ENCODE measurements at places on chromosomes 3 and 15.
A peak's percentile ranks its signal among the peaks of the same experiment; 100 is the strongest.

GRCh38 chr3:8954938-8955763 lies 8.1 kb downstream of the RAD18 start:
- no peak for DNase-seq

- no peak for DNase-seq
Measured at GRCh38 chr15:63851431-63851830, 17.7 kb upstream of the HERC1 start.

- no peak for DNase-seq
Measured at GRCh38 chr3:66442254-66443117, 58.3 kb downstream of the LRIG1 start.

DNA sequence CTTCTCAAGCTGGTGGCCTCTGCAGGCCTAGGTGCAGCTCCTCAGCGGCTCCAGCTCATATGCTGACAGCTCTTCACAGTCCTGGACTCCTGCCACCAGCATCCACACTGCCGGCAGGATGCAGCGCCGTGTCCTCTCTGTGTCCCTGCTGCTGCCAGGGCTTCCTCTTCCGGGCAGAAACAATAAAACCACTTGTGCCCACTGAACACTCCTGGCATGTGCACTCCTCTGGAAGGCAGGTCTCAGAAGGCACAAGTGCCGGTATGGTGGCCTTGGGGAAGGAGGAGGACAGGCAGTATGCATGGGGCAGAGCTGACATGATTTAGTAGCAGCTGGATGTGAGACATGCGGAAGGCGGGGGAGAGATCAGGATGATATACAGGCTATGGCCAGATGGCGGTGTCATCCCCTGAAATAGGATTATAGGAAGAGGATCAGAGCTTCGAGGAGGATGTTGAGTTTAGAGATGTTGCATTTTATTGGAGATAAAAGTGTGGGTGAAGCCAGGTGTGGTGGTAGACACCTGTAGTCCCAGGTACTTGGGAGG lies 7.5 kb upstream of the MAN2A2 start:
- no peak for DNase-seq

DNA sequence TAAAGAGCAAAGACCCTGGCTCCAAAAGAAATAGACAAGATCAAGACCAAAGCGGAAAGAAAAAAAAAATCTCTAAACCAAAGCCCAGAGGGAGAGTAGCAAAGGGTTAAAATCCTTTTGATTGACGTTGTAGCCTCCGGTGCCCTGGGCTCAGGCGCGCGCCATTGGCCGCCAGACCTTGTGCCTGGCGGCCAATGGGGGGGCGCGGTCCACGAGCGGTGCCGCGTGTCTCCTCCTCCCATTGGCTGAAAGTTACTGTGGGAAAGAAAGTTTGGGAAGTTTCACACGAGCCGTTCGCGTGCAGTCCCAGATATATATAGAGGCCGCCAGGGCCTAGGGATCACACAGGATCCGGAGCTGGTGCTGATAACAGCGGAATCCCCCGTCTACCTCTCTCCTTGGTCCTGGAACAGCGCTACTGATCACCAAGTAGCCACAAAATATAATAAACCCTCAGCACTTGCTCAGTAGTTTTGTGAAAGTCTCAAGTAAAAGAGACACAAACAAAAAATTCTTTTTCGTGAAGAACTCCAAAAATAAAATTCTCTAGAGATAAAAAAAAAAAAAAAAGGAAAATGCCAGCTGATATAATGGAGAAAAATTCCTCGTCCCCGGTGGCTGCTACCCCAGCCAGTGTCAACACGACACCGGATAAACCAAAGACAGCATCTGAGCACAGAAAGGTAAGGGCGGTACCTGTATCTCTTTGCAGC lies at the start of gene HES1:
TSS of gene HES1 (plus strand) at position 343 of the 713 bp plus-strand sequence. CDS start at position 576, 233 bp downstream.
- peak; percentile 95 for DNase-seq

GRCh38 chr3:190381441-190381840 lies 6.5 kb upstream of the CLDN16 start:
- DNase-seq: no peak

DNA sequence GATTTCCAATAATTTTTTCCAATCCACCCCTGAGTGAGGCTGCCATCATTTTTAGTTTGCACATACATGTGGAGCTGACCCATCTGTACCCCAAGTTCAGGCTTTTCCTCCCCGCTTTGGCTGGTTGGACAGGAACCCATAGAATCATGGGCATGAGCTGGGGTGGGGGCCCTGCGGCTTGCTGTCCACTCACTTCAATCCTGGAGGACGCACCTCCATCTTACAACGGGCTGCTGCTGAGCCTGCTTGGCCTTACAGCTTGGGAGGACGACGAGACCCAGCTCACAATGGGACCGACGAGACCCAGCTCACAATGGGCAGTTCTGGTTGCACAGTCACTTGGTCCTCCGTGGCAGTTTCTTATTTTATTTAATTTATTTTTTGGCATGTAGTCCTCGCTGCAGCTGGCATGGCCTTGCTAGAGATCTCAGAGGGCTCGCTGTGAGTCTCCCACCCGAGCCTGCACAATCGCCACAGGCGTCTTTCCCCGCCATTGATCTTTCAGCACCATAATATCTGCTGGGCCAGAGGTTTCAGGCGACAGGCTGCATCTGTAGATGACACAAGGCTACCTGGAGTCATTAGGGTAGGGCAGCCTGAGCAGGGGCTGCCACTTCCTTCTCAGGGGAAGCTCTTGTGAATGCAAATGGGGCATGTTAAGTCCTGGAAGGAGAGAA lies 19.6 kb upstream of the EPHB3 start:
- no peak for DNase-seq

DNA sequence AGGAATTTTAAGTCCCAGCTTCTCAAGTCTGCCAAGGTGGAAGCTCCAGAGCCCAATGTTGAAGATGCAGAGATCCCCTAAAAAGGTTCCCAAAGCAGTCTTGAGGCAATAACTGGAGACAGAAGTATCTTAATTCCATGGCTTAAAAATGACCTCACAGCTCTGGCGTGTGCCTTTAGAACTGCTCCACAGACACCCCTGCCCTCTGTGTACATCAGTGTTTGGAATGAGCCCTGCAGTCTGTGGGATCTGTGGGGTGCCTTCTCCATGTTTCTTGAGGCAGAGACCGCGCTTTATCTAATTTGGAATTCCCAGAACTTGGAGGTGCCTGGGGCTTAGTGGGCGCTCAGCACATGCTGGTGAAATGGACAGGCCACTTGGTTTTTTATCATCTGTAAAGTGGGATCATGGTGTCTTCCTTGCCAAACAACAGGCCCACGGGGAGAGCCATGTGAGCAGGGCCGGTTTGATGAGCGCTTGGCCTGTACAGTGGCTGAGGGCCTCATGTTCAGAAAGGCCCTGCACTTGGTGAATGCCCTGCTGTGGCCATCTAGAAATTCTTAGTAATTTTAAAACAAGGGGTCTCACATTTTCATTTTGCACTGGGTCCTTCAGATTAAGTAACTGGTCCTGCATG lies 7.1 kb downstream of the ITGA11 start:
- no peak for DNase-seq

DNA sequence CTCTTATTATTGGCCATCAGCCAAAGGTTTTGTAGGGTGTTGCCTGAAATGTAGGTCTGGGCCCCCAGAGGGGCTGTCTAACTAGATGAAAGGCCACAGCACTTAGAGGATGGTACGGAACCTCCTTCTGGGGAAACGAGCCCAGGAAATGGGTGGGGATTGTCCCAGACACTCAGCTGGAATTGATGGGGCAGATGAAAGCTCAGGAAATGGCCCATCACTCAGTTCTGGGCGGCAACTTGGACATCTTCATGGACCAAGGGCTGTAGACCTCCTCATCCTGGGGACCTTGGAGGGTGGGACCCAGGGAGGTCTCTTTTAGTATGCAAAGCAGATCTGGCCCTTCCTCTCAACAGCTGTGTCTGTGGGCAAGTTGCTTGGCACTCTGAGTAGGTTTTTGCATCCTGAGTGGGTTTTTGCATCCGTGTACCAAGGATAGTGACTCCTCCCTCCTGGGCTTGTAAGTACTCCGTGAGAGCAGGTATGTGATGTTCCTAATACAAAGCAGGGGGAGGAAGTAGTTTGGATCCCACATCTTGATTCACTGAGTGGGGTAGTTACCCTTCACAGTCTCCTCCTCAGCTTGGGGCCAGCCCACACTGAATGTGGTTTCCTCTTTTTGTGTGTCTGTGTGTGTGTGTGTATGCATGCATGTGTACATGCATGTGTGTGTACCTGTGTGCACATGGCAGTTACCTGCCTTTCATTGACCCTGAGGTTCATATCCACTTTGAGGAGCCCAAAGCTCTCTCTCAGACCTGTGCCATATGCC lies 292.0 kb downstream of the RPLP1 start:
- DNase-seq: no peak

DNA sequence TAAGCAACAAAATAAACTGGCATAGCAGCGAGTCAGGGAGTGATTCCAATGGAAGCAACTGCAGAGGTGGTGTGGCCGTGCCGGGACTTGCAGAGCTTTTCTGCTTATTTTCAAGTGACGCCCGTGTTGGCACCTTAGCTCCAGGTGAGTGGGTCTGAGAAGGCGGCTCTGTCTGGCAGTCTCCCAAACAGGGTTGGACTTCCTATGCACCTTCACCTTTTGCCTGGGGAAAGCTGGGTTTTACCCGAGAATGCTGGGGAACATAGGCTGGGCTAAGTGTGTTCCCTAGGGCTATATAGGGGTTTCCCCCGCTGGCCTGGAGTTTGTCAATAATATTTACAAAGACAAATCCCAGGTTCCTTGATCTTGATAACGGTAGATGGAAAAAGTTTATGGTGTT lies 179.9 kb upstream of the TBL1XR1 start:
- DNase-seq: peak; percentile 100

DNA sequence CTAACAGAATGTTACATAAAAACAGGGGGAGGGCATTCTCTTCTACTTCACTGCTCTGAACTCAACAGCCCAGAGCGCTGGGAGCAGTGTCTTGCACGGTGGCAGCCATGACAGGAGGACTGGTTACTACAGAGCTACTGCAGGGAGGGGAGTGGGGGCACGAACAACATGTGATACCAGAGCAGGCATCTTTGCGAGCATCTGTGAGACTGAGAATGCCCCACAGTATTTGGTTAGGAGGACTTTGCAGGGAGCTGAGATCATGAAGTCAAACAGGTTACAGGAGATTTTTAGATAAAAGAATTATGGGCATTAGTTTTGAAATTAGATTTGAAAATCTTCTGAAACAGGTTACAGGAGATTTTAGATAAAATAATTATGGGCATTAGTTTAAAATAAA lies 58.8 kb upstream of the GOLGA8B start:
- no peak for DNase-seq

DNA sequence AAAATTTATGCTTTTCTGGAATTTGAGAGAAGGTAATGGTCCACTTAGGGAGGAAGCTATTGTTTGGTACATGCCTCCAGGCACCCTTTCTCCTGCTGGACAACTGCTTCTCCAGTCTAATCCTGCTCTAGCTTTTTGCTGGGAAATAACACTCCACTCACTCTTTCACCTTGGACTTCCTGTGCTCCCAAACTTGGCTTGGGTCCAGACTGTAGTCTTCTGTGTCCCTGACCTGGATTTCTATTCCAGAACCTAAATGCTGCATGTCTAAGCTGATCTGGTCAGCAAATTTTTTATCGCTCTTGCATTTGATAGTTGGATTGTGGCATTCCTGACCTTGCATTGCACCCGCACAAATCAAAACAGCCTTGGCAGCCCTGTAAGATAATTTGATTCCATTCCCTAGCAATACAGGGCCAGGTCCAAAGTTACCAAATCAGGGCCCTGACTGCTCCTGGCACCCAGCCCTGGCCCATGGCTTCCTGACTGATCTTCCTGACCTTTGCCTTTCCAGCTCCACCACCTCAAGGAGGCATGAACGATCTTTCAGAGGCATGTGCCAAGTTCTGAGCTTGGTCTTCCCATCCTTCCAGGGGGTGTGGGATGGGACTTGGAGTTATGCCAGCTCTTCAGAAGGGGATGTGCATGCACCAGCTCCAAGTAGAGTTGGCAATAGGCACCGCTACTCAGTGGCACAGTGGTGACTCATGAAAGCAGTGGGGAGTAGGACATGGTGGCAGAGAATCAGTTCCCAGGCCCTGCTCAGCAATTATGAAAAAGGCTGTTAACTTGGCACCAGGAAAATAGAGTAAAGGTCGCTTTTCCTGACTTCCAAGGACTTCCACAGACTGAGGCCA lies 43.9 kb upstream of the GOLGA8J start:
- no peak for DNase-seq

GRCh38 chr15:89781891-89782618 lies 5.9 kb downstream of the MESP2 start:
- no peak for DNase-seq

GRCh38 chr3:150194513-150194912 lies 213.6 kb upstream of the TSC22D2 start:
- DNase-seq: no peak

DNA sequence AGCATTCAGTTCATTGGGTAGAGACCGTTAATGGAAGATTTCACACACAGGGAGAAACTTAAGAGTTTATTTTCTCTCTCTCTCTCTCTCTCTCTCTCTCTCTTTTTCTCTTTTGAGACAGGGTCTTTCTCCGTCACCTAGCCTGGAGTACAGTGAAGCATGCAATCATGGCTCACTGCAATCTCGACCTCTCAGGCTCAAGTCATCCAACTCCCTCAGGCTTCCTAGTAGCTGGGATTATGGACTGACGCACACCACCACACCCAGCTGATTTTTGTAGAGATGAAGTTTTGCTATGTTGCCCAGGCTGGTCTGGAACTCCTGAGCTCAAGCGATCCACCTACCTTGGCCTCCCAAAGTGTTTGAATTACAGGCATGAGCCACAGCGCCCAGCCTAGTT lies 1.6 kb downstream of the WDR72 start:
- no peak for DNase-seq

- DNase-seq: no peak
Measured at GRCh38 chr15:76073554-76073953, 13.8 kb downstream of the TMEM266 start.

- DNase-seq: no peak
Measured at GRCh38 chr15:77781946-77782240, 149.2 kb upstream of the LINGO1 start.

DNA sequence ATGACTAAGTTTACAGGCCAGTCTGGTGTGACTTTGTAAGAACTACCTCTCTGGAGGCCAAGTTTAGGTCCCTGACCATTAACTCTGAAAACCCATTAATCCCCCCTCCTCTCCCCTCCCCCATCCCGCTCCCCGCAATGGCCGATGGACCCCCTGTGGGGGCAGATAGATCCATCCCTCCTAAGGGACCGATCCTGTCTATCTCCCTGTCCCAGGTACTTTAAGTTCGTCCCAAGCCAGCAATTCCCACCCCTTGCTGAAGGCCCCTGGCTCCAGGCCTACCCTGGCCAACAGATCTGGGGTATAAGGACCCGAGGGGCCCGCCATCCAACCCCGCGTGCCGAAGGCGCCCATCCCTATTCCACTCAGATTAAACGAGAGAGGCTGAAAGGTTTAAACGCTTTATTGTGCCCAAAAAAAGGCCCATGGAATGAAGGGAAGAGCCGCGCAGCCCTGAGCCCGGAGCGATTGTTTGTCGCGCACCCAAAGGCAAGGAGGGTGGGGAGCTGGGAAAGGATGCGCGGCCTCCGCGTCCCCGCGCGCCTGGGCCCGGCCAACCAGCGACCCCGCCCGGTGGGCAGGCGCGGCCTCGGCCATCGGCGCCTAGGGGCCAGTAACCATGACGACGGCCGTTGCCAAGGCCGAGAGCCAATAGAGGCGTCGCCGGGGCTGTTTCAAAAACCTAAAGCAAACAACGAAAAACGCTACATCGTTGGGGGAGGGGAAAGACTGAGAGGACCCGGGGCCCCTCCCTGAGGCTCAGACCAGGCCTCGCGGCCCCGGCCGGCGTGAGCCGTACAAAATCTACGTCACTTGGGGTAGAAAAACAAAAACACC lies 35.9 kb downstream of the HMCES start:
- peak; percentile 99 for DNase-seq

Data from NCI-H1105 treated with DMSO at 0.1 percent for 48 hours (cell line).